NAMALWA (cell line): ENCODE measurements at places on chromosomes 7 and 10.

GRCh38 chr7:95157381-95157780, 167.0 kb downstream of the PON1 start:
- DNase-seq, result no peak

GRCh38 chr10:80184291-80184690, 21.0 kb downstream of the ANXA11 start:
- no peak for DNase-seq

GRCh38 chr10:133274751-133275683, 1.7 kb downstream of the ADAM8 start:
- DNase-seq, result peak; percentile 59

- DNase-seq, result no peak
Measured at GRCh38 chr10:64369885-64370773, 848.9 kb downstream of the REEP3 start.

DNA sequence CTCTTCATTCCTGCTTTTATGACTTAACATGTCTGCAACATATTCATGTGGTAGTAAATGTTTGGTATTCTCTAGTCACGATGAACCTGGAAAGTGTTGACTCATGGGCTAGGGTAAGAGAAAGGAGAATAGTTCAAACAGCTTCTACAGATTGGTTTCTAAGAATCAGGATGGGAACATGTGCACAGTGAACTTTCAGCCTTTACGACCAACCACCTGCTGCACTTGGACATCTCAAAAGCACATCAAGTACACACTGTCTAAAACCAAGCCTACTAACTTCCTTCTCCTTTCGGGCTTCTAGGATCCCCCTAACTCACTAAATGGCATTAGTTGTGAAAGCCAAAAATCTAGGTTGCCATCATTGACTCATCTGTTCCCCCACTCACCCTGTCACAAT, 85.5 kb downstream of the CUL2 start:
- no peak for DNase-seq
